Dermis blood vessel endothelial cell (primary cell): ENCODE measurements at places on chromosomes 16 and 17. TPM values are rescaled to one million over a fixed set of nuclear protein-coding genes. Genes with fewer than 3 reads are reported as not detected.

GRCh38 chr17:59404471-59404870, 73.0 kb downstream of the YPEL2 start:
- no peak for DNase-seq

DNA sequence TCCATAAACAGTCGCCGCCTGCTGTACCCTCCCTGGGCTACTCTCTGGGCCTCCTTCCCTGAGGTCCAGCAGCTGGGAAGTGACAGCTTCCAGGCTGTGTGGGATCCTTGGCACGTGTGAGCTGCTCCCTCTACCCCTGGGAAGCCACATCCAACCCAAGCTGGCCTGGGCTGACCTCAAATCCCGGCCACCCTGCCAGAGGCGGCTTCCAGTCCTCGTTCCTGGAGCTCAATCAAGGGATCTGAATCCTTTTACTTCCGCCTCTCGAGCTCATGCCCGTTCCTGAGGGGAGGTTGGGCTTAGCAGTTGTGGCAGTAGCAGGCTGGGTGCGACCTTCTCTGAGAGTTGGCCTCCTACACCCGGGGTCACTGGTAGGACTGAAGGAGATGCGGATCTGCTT, 82.5 kb downstream of the NETO2 start:
- DNase-seq: no peak

DNA sequence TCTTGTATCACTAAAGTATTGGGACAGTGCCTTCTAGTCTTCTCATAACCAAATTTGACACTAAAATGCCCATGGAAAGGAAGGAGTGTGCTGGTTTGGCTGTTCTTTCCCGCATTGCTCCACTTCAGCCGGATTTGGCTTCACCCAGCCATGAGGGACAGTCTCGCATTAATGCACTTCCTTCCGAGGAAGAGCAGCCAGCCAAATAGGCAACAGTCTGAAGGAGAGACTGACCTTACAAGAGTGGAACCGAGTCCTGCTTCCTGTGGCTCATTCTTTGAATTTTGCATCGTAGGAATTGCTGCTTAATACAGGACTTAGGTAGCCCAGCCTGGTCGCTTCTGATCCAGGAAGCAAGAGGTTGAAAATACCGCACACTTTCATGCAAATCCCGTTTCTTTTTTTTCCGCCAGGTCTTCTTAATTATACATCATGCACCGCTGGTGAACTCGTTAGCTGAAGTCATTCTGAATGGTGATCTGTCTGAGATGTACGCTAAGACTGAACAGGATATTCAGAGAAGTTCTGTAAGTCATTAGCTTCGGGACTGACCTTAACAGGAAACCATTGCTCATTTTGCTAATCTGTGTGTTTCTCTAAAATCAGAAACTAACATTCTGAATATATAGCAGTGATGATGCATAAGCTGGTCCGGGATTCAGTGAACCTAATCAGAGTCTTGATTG, 38.2 kb downstream of the CLEC16A start:
- DNase-seq: peak; percentile 19

DNA sequence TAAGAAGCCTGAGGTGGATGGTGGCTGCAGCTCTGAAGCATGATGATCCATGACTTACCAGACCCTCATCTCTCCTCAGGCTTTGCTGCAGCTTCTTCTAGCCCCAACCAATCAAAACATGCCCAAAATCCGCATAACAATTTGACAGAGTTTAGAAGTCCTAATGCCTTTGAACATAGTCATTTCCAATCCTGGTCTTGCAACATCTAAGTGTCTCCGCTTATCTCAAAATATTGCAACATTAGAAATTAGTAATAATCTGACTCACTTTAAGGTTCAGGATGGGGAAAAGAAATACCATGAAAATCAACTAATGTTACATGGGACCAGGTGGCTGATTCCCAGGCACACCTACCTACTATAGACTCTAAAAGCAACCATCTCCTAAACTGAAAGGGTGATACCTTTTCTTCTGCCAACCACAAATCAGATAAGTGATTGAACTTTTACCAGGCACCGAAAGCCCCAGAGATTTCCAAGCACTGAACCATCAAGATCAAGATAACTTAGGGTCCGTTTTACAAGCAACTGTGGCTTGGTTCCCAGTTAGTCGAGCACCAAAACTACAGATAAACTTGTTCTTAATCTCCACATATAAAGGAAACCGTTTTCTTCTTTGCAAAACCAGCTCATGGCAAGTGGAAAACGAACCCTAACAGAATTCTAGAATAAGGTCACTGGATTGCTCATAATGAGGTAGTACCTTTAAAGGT, 14.0 kb downstream of the ERN1 start:
- no peak for DNase-seq

- no peak for DNase-seq
Measured at GRCh38 chr17:66432411-66432957, 130.1 kb downstream of the PRKCA start.

- no peak for DNase-seq
Measured at GRCh38 chr16:56298948-56299596, 107.8 kb downstream of the GNAO1 start.

DNA sequence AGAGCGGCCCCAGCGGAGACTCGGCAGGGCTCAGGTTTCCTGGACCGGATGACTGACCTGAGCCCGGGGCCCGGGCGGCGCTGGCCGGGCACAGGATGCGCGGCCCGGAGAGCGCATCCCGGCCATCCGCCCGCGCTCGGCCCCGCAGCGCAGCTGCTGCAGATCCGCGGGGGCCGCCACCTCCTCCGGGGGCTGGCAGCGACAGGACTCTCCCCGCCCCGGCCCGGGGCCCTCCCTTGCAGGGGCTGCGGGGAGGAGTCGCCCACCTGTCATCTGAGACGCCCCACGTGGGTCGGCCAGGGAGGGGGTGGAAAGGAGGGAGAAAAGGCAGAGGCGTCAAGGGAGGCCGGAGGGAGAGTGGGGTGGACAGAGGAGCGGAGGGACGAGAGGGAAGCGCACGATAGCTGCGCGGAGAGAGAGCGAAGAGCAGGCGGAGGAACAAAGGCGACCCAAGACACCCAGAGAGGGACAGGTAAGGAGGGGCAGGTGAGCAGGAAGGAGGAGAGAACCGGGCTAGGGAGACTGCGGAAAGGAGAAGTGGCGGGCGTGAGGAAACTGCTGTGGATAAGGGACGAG, 471 bp upstream of the PRKAR1A start:
- peak; percentile 57 for DNase-seq

USP31 gene
- total RNA-seq: 37.8 and 43.7 TPM in 2 replicates

PLXDC1 gene
- not detected in 2 replicates for total RNA-seq

ACE gene
- 155 and 366 TPM in 2 replicates for total RNA-seq
